Subcutaneous preadipocyte (primary cell): ENCODE measurements at places on chromosomes 16 and 17. TPM values are rescaled to one million over a fixed set of nuclear protein-coding genes. Genes with fewer than 3 reads are reported as not detected.

RMI2 gene
- 7.3 and 10.6 TPM in 2 replicates for total RNA-seq

AANAT gene
- total RNA-seq, result under 0.01 TPM in 1 of 2 replicates, not detected in the other

ANKRD40CL gene
- total RNA-seq, result not detected in 2 replicates

PERCC1 gene
- total RNA-seq, result not detected in 2 replicates

CHST5 gene
- 0.20 and 0.73 TPM in 2 replicates for total RNA-seq

TP53TG3B gene
- not detected in 2 replicates for total RNA-seq

PIRT gene
- total RNA-seq, result not detected in 2 replicates

MYO15A gene
- total RNA-seq, result 0.20 and 1.1 TPM in 2 replicates

CLEC19A gene
- not detected in 2 replicates for total RNA-seq

MT3 gene
- not detected in 2 replicates for total RNA-seq

NUDT16L1 gene
- total RNA-seq, result 19.4 and 23.5 TPM in 2 replicates

WRAP53 gene
- total RNA-seq, result 8.1 and 10.2 TPM in 2 replicates

ITGA2B gene
- total RNA-seq, result under 0.01 TPM in 1 of 2 replicates, not detected in the other

STH gene
- not detected in 2 replicates for total RNA-seq

SDR42E1 gene
- total RNA-seq, result under 0.01 TPM in 1 of 2 replicates, not detected in the other

ENPP7 gene
- total RNA-seq, result not detected in 2 replicates

CTRL gene
- total RNA-seq, result 0.37 and 1.4 TPM in 2 replicates

C16orf92 gene
- total RNA-seq, result not detected in 2 replicates
